ENCODE measurements at places on chromosomes 11 and 22. TPM values are rescaled to one million over a fixed set of nuclear protein-coding genes. Genes with fewer than 3 reads are reported as not detected.

GRCh38 chr11:61963016-61963281 lies 4.5 kb downstream of the FTH1 start:
- DNase-seq: no peak

DNA sequence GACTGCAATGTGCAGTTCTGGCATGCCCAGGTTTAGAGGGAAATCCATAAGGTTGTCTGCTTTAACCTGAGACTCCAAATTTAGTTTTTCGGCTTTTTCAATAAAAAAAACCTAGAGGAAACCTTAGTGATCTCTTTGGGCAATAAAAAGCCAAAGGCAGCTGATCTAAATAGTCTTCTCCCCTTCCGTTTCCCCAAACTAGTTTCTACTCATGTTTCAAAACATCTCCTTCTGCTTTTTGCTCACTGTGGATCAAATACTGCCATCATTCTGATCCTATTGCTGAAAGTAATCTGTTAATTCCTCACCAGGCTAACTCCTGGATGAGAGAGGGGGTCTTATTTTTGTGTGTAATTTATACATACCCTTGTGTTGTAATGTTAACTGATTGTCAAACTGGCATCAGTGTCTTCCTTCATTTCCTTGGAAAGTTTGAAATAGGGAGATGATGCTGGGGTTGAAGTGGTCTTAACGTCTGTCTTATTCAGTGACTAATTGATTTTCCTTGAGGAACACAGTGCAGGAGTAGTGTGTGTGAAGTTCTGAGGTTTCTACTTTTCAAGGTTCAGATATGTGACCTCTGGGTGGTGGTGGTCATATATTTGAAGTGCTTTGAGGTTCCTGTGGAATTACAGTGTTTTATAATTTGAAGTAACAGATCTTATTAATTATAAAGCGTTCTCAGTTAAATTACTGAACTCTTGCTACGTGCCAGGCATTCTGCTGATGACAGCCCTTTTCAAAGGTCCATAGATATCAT lies 55.0 kb downstream of the ARHGAP42 start:
- DNase-seq: no peak

DNA sequence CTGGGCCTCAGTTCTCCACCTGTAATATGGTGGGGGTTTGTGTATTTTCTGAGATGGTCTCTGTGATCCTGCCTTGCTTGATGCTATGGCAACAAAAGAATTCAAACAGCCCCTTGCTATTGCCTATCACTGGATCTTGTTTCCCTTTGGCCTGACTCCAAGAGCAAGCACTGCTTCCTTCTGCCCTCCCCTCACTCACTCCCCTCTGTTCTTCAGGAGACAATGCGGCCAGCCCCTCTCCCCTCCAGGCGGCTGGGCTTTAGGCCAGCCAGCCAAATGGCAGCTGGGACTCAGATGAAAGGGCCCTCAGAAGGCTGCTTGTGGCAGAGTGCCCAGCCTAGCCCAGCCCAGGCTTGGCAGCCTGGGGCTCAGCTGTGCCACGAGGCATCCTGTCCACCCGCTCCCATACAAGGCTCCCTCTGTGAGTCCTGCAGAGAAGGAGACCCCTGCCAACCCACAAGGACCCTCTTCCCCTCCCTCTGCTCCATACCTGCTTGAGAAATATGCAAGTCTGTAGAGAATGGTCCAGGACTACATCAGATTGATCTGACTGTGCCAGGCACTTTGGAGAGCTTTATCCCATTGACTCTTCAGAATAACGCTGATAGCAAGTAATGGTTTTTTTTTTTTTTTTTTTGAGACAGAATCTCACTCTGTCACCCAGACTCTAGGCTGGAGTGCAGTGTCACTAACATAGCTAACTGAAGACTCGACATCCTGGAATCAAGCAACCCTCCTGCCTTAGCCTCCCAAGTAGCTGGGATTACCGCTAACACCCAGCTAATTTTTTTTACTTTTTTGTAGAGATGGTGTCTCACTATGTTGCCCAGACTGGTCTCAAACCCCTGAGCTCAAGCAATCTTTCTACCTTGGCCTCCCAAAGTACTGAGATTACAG lies 7.6 kb upstream of the KCTD14 start:
- no peak for DNase-seq

GRCh38 chr22:29148036-29148435 lies 57.7 kb upstream of the EMID1 start:
- DNase-seq: peak; percentile 6

DNA sequence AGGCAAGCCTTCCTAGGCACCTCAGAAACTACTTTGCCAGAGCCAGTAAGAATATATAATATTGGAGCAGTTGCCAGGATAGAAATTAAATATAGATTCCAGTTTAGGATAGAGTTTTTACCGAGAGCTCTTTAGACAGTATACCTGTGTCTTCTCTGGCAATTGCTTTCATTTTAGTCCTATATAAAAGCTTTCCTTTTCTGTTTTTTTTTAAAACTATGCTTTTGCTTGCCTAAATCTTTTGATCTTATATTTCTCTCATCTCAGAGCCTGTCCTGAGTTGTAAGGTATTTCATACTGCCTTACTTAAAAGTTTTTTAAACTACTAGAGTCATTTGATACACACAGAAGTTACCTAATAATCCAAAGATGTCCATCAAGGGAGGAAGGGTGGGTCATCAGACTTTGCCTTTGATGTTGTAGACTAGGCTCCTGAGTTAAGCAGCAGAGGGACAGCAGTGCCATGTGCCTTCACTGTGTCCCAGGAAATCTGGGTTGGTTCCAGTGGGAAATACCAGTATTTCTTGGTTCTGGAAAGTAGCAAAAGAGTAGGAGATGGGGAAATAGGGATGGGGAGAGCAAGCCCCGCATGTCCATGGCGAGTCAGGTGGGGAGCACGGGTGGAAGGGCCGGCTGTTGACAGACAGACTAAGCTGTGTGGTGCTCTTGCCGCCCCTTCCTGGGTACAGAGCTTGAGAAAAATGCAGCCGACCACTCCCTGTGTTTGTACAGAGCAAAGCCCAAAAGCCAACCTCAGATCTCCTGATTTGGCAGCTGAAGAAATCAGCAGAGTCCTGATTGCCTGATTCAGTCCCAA lies 11.2 kb downstream of the MCAM start:
- no peak for DNase-seq

- no peak for DNase-seq
These were observed 2.2 kb downstream of the SEC14L2 start for GRCh38 chr22:30398685-30399680.

DNA sequence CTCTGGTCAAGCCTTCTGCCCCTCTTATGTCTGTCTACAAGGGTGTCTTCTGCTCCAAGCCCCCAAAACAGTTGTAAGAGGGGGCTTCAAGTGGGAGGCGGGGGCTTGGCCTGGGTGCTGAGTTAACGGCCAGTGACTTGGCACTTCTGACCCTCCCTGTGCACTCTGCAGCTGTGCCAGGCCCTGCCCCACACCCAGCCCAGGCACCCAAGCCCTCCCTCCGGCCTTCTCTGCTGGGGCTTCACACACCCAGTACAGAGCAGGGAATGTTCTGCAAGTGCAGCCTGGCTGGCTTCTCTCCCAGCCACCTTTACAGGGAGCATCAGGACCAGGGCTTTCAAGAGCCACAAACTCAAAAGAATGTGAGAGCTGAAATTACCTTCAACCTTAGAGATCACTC lies 3.8 kb downstream of the TMEM121B start:
- DNase-seq: no peak

GRCh38 chr11:5604896-5605295 lies 8.5 kb downstream of the TRIM6 start:
- DNase-seq: no peak

DNA sequence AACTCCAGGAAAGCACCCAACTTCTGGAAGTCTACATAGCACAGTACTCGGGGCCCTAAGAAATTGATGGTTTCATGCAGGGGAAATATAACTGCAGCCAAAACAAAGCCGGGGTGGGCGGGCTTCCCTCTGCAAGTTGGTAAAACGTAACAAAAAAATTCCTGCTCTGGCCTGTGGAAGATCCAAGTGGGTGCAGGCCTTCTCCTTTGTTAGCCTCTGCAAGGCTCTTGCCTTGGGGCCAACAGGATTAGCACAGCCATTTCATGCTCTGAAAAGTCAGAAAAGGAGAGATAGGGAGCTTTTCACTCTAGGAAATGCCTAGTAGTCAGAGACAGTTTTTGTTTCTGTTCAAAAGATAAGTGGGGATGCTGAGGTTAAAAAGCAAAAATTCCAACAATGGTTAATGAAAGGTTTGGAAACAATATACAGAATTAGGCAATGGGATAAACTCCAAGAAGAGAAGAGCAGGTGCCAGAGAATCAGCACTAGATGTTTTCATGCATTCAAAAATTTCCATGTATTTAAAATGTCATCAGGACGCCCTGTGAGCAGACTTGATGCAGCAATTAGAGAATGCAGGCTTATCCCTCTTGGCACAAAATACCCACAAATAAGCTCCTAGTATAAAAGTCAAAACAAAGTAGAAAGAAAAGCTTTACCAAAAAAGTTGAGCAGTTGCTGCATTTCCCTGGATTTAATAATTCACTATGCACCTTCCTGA lies 72.3 kb upstream of the CHRM4 start:
- no peak for DNase-seq

- DNase-seq: no peak
These were observed 2.1 kb downstream of the ADM start for GRCh38 chr11:10307022-10307399.

- DNase-seq: no peak
These were observed 110.3 kb upstream of the PITPNB start for GRCh38 chr22:28029201-28029948.

DNA sequence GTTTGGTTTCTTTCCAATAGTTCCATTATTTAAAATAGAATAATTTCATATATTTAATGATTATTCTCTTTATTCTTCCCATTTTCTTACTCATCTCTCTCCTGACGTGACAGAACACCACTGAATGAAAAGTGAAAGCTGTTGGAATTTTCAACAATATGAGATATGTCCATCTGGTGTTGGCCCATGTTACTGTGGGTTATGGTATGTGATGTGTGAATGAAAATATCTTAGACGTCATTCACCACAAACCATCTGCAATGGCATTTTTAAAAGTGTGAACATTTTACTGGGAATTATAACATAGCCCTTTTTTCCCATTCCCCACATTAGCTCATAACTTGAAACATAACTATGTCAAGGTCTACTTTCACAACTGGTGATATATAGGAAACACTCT lies 11.3 kb upstream of the OR5M1 start:
- DNase-seq: no peak

DNA sequence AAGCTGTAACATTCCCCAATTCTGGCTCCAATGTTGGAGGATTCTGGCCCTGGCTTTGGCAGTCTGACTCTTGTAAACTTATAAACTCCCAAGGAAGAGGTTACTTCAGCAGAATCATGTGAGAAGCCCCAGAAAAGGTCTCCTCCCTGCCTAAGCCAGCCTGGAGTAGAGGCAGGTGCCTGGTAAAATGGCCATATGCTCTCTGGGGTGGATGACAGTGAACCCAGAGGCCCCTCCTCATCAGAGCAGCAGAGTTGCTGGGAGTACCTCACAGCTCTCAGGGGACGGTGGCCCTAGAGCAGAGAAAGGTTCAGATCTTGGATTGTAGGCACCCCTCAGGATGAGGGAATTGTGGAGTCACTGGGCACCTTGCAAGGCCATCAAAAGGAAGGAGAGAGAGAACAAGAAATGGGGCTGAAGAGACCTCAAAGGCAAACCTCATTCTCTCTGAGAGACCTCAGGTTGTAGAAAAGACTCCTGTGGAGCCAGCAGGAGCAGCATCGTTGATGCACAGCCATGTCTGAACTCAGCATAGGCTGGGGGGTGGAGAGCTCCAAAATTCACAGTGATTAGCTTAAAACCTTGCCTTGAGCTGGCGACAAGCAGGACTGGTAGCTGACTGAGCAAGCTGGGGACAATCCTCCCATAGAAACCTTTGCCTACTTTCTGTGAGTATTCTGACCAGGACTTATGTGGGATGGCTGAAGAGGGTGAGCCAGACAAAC lies 4.9 kb upstream of the P2RY6 start:
- DNase-seq: peak; percentile 8

GRCh38 chr11:116044520-116044919 lies 540.3 kb upstream of the CADM1 start:
- DNase-seq: peak; percentile 17

GRCh38 chr11:10072142-10072541 lies 221.9 kb downstream of the SBF2 start:
- no peak for DNase-seq

DNA sequence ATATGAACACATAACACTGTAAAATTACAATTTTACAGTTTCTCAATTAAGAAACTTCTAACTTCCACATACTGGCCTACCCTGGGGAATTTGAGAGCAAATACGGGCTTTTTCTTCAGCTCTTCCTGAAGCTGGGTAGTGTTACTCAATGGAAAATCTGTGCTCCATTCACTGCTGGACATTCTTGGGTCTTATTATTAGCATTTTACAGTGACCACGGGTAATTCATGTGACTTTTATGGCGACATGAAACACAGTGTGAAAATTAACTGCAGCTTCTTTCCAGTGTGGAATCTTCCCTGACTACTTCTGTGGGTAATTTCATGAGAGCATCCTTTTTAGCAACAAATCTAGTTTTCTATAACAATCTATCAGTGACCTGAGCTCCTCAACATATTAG lies 423.7 kb upstream of the ANO5 start:
- DNase-seq: no peak

DNA sequence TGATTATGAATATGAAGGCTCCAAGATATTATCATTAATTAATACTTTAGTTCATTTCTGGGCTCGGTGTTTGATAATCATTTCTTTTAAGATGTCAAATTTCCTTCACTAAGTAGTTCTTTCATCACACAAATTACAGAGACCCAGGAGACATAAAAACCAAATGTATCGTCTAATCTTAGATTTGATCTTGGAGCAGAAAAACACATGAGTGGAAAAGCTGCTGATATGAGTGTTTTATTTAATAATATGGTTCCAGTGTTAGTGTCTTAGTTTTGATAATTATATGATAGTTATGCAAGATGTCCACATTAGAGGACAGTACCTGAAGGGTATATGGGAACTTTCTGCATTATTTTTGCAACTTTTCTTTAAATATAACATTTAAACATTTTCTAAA lies 494.5 kb upstream of the RAG2 start:
- DNase-seq: no peak

PHETA2 gene
- 3.2 TPM for total RNA-seq

NOX4 gene
- 3.0 TPM for total RNA-seq

MS4A6E gene
- not detected for total RNA-seq

SAA4 gene
- not detected for total RNA-seq

OR52N4 gene
- total RNA-seq: not detected

CCND1 gene
- 372 TPM for total RNA-seq
